ENCODE measurements at places on chromosomes 7 and 10.

GRCh38 chr10:63115732-63116383 is 17.3 kb upstream of the NRBF2 start:
- H3K36me3 ChIP-seq: no peaks in the 10 kb centered on the region
- no peak overlapping the region for H3K4me3 ChIP-seq
- no peak for DNase-seq
- H3K27me3 ChIP-seq: peaks cover 1% of the 10 kb centered on the region

- peaks cover 5% of the 10 kb centered on the region for H3K36me3 ChIP-seq
- peaks cover 2% of the 10 kb centered on the region for H3K27me3 ChIP-seq
- no peak overlapping the region for H3K27ac ChIP-seq
- H3K4me1 ChIP-seq: no peaks in the 10 kb centered on the region
These were observed 271.2 kb upstream of the IMMP2L start for GRCh38 chr7:111833466-111833865.

GRCh38 chr7:29105752-29106668 is 40.3 kb downstream of the CPVL start:
- H3K4me1 ChIP-seq: peaks cover 5% of the 10 kb centered on the region
- H3K27ac ChIP-seq: no peak overlapping the region
- H3K36me3 ChIP-seq: no peaks in the 10 kb centered on the region
- H3K4me3 ChIP-seq: no peak overlapping the region

DNA sequence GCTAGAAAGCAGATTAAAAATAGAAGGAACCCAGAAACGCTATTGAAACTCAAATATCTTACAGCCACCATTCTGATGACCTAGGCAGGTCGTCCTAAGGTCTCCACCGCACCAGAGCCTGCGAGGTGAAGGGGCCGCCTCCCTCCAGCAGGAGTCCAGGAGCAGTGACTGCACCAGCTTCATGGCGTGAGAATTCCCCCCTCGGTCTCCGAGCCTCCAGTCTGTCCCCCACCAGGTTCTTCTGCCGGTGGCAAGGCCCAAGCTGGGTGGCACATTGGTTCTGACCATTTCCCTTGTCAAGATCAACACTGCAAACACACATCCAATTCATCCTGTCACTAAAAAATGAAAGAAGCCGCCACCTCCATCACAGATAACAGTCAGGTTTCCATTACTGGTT is 98.7 kb downstream of the DIP2C start:
- no peak for DNase-seq
- peaks cover 21% of the 10 kb centered on the region for H3K27me3 ChIP-seq
- H3K27ac ChIP-seq: no peak overlapping the region
- H3K4me3 ChIP-seq: no peak overlapping the region
- no peaks in the 10 kb centered on the region for H3K36me3 ChIP-seq

DNA sequence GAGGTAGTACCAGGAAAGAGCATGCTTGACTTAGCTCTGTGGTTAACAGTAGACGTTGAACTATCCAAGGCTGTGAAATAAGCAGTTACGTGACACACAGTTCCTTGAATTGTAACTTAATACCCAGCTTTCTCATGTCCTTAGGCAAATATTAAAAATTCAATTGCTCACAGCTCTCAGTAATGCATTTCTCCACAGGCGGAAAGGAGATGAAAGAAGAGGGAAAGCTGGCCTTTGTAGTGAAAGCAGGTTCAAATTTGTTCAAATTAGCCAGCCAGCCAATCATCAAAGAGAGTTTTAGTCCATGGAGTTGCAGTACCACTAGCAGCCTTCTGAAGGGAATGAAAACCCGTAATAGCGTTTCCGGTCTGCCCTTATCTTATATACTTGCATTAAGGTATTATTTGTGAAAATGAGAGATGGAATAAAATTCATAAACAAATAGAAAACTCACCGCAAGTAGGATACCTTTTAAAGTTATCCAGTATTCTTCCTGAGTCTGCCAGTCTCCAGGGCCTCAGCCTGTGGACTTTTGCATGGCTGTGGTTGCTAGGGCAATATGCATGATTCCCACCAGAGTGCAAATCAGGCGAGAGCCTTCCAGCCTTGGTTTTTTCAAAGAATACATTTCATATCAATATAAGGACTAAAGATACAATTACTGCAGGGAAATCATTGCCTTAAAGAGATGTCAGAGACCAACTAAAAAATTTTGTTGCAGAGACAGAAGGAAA is 795.5 kb downstream of the TNS3 start:
- no peak for DNase-seq
- H3K4me1 ChIP-seq: no peaks in the 10 kb centered on the region
- H3K27ac ChIP-seq: no peak overlapping the region
- no peak overlapping the region for H3K4me3 ChIP-seq
- no peaks in the 10 kb centered on the region for H3K27me3 ChIP-seq

DNA sequence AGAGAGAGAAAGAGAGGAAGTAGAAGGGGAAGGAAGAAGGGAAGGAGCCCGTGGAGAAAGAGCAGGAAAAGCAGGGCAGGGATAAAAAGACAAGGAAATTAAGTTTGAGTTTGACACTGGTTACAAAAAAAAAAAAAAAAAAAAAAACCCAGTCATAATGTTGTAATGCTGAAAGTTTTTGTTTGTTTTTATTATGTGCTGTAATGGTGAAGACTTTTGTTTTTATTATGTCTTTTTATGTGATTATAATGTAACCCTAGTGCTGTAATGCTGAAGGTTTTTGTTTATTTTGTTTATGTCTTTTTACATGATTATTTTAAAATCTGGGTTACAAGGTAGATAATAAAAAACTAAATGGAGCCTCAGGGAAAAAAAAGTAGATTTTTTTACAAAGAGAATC is 184.8 kb downstream of the SEMA3A start:
- no peak overlapping the region for H3K4me3 ChIP-seq
- H3K27ac ChIP-seq: no peak overlapping the region
- DNase-seq: no peak
- H3K36me3 ChIP-seq: no peaks in the 10 kb centered on the region

DNA sequence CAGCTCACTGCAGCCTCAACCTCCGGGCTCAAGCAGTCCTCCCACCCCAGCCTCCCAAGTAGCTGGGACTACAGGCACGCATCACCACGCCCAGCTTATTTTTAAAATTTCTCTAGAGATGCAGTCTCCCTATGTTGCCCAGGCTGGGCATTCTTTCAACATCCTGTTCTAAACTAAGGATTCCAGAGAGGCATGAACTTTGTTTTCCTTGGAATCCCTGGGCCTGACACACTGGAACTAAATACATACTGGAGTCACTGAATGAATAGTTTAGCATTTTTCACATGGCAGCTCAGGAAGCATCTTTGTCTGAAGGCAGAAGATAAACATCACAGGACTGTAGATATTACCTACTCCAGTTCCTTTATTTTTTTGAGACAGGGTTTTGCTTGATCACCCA is 108.7 kb downstream of the ITIH5 start:
- peaks cover 14% of the 10 kb centered on the region for H3K27me3 ChIP-seq
- DNase-seq: no peak
- peaks cover 2% of the 10 kb centered on the region for H3K4me1 ChIP-seq
- H3K27ac ChIP-seq: no peak overlapping the region
- no peak overlapping the region for H3K4me3 ChIP-seq
